Activated CD8-positive, alpha-beta T cell treated with anti-CD3 and anti-CD28 coated beads for 36 hours (primary cell): ENCODE measurements at places on chromosomes 7 and 10.

- H3K4me1 ChIP-seq: no peaks in the 10 kb centered on the region
- H3K36me3 ChIP-seq: no peaks in the 10 kb centered on the region
- no peak overlapping the region for H3K27ac ChIP-seq
- no peak for DNase-seq
- H3K27me3 ChIP-seq: no peaks in the 10 kb centered on the region
These were observed 176.7 kb downstream of the GRID1 start for GRCh38 chr10:86189891-86190290.

DNA sequence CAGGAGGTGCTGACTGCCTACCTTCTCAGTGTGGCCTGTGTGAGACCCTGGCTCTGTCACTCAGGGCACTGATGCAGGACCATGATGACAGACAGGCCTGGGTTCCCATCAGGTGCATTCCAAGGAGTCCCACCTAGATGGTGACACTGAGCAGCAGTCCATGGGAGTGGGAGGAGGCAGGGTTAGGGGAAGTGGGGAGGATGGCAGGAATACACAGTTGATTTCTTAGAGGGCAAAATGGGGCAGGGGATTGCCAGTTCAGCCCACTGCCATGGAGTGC, 155.0 kb downstream of the SH3PXD2A start:
- H3K27me3 ChIP-seq: no peaks in the 10 kb centered on the region
- no peak for DNase-seq
- H3K4me1 ChIP-seq: peaks cover 11% of the 10 kb centered on the region
- H3K4me3 ChIP-seq: no peak overlapping the region
- H3K36me3 ChIP-seq: no peaks in the 10 kb centered on the region

DNA sequence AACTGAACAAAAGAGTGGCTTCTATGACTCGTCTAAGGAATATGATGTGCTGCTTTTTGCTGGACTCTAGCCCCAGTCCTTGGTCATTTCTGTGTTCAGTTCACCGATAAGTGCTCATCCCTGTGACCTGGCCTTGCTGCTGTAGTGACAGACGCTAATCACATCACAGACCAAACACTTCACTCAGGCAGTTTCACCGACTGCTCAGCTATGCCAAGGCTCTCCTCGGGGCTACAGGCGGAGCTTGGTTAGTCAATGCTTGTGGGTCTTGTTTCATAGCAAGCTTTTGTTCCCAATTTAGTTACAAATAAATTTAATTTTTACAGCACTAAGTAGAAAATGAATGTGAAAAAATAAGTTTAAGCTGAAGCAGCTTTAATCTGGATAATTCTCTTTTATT, 190.8 kb upstream of the PRKCQ start:
- H3K4me3 ChIP-seq: no peak overlapping the region
- H3K4me1 ChIP-seq: no peaks in the 10 kb centered on the region

DNA sequence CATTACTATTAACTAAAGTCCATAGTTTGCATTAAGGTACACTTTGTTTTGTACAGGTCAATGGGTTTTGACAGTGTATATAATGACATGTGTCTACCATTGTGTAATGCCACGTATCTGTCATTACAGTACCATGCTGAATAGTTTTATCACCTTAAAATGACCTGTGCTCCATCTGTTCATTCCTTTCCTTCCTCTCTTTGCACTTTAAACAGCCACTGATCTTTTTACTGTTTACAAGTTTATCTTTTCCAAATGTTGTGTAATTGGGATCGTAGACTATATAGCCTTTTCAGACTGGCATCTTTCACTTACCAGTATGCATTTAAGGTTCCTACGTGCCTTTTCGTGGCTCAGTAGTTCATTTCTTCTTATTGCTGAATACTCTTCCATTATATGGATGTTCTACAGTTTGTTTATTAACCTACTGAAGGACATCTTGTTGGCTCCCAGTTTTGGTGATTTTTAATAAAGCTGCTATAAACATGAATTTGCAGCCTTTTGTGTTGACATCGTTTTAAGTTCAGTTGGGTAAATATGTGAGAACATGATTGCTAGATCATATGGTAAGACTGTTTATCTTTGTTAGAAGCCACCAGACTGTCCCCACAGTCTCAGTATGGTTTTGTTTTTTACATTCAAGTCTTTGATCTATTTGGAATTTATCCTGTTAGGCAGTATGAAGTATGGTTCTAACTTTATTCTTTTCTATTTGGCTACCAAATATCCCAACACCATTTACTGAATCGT, 24.7 kb downstream of the STAM start:
- peak overlapping the region; percentile 43 for H3K4me3 ChIP-seq
- DNase-seq: no peak
- peak overlapping the region; percentile 82 for H3K27ac ChIP-seq
- H3K27me3 ChIP-seq: no peaks in the 10 kb centered on the region
- H3K4me1 ChIP-seq: peaks cover 60% of the 10 kb centered on the region

DNA sequence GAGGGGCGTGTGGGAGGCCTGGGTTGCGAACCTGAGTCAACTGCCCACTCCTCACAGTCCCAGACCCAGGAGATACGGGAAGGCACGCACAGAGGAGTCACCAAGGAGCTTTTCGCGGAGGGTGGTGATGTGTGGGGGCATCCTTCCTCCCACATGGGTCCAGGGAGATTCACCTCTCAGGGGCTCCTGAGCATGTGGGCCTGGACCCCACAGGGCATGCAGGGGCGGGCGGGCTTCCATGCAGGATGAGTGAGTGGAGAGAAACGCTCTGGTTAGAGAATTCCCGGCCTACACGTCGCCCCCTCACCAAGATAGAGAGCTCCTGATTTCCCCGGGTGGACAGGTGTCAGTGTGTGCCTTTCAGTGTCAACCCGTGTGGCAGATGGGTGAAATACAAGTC, 641.7 kb upstream of the FZD8 start:
- no peak overlapping the region for H3K4me3 ChIP-seq
- H3K36me3 ChIP-seq: no peaks in the 10 kb centered on the region
- H3K27me3 ChIP-seq: no peaks in the 10 kb centered on the region
- no peaks in the 10 kb centered on the region for H3K4me1 ChIP-seq
- DNase-seq: no peak

DNA sequence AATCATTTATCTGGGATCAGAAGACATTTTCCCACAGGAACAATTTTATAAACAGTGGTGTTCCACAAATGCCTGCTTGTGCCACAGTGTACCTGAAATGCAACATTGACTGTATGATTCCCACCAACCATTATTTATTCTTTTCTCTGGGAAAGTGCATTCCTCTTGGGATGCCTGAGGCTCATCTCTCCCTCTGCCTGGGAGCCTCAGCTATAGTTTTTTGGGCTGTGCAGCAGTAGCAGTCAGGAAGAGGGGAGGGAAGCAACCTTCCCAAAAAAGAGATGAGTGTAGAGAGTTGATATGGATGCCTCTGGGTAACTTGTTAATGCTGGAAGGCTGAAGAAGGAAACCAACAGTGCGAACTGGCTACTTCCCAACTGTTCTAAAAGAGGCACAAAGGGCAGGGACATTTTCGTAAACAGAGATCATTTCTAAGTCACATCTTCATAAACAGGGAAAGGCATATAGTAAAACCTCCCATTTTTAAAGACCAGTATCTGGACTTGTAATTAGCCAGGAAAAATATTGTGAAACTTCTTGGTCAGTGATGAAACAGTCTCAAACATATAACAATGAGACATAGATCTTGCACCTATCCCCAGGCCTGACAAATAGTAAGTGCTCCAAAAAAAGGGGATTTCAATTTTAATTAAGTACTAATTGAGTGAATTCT, 1.4 kb upstream of the CALD1 start:
- peaks cover 3% of the 10 kb centered on the region for H3K27me3 ChIP-seq
- H3K36me3 ChIP-seq: no peaks in the 10 kb centered on the region
- no peak overlapping the region for H3K27ac ChIP-seq
- no peak overlapping the region for H3K4me3 ChIP-seq
